ENCODE measurements at places on chromosomes 11 and 22. TPM values are rescaled to one million over a fixed set of nuclear protein-coding genes. Genes with fewer than 3 reads are reported as not detected.

GRCh38 chr11:87971354-87971753, 203.9 kb downstream of the RAB38 start:
- H3K36me3 ChIP-seq: no peaks in the 10 kb centered on the region
- no peak overlapping the region for H3K27ac ChIP-seq
- DNase-seq: no peak
- H3K4me1 ChIP-seq: no peaks in the 10 kb centered on the region
- H3K4me3 ChIP-seq: no peak overlapping the region

GRCh38 chr11:125356797-125357196, 139.3 kb downstream of the FEZ1 start:
- peaks cover 7% of the 10 kb centered on the region for H3K27me3 ChIP-seq
- no peak for DNase-seq
- H3K4me1 ChIP-seq: no peaks in the 10 kb centered on the region

DNA sequence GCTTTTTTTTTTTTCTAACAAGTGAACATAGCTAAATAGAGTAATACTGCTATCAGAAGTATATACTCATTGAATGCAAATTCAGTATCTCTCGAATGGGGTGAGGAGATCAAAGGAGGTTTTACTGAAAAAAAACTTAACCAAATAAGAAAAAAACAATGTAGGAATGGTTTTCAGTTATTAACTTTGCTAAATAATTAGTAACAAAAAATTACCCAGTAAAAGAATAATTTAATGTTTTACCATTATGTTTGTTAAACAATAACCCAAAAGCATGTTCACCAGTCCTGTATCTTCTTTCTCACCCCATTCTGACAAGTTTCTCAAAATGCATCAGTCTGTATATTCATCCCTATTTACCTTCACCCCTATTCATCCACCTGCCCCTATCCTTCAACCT, 22.6 kb upstream of the CTSC start:
- no peak overlapping the region for H3K27ac ChIP-seq
- no peak for DNase-seq
- peaks cover 21% of the 10 kb centered on the region for H3K4me1 ChIP-seq

- no peaks in the 10 kb centered on the region for H3K27me3 ChIP-seq
- no peak for DNase-seq
- no peak overlapping the region for H3K27ac ChIP-seq
Measured at GRCh38 chr11:10428453-10428852, 26.6 kb upstream of the AMPD3 start.

- DNase-seq: no peak
- H3K36me3 ChIP-seq: no peaks in the 10 kb centered on the region
- H3K4me1 ChIP-seq: no peaks in the 10 kb centered on the region
- no peak overlapping the region for H3K4me3 ChIP-seq
- H3K27ac ChIP-seq: no peak overlapping the region
Measured at GRCh38 chr11:71156301-71156700, 96.1 kb downstream of the SHANK2 start.

DNA sequence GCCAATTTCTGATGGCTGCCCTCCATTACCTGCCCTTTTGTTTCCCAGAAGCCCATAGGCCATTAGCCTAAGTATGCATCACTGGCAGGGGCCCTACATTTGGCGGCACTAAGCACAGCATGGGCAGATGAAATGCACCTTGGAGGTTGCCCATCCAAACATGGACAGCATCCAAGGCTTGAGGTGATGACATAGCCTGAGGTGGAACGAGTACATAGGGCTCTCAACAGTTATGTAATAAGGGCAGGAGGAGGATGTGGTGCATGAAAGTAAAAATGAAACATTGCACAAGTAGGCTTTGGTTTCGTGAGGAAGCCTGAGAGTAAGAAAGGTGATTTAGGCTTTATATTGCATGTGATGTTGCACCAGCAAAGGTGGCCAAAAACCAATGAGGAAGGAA, 148.1 kb downstream of the FAM76B start:
- H3K4me1 ChIP-seq: peaks cover 9% of the 10 kb centered on the region
- H3K4me3 ChIP-seq: no peak overlapping the region
- no peaks in the 10 kb centered on the region for H3K27me3 ChIP-seq

GRCh38 chr22:46780453-46780852, 18.0 kb downstream of the TBC1D22A start:
- no peak overlapping the region for H3K4me3 ChIP-seq
- H3K27me3 ChIP-seq: no peaks in the 10 kb centered on the region
- peaks cover 21% of the 10 kb centered on the region for H3K4me1 ChIP-seq

GRCh38 chr22:19517171-19517500, 7.1 kb downstream of the CLDN5 start:
- H3K27ac ChIP-seq: no peak overlapping the region
- H3K4me1 ChIP-seq: no peaks in the 10 kb centered on the region
- peaks cover 9% of the 10 kb centered on the region for H3K36me3 ChIP-seq

- no peaks in the 10 kb centered on the region for H3K36me3 ChIP-seq
- no peak overlapping the region for H3K27ac ChIP-seq
- peaks cover 19% of the 10 kb centered on the region for H3K27me3 ChIP-seq
- no peak for DNase-seq
- no peak overlapping the region for H3K4me3 ChIP-seq
Measured at GRCh38 chr22:41919357-41920224, 4.7 kb upstream of the SHISA8 start.

- no peak overlapping the region for H3K4me3 ChIP-seq
- H3K36me3 ChIP-seq: no peaks in the 10 kb centered on the region
- peaks cover 23% of the 10 kb centered on the region for H3K4me1 ChIP-seq
- H3K27me3 ChIP-seq: no peaks in the 10 kb centered on the region
Measured at GRCh38 chr11:109037856-109038780, 373.2 kb downstream of the DDX10 start.

The LYVE1 gene
- not detected for total RNA-seq

The DNAL4 gene
- total RNA-seq: 18.3 TPM

The OLFML1 gene
- not detected for total RNA-seq

The CCDC73 gene
- 0.17 TPM for total RNA-seq
